Brain pericyte (primary cell): ENCODE measurements at places on chromosomes 12 and 14.

GRCh38 chr12:10048526-10048925, 18.0 kb downstream of the CLEC9A start:
- DNase-seq, result no peak

- DNase-seq, result no peak
Observed at GRCh38 chr14:71168564-71169427, 261.5 kb downstream of the PCNX1 start.

DNA sequence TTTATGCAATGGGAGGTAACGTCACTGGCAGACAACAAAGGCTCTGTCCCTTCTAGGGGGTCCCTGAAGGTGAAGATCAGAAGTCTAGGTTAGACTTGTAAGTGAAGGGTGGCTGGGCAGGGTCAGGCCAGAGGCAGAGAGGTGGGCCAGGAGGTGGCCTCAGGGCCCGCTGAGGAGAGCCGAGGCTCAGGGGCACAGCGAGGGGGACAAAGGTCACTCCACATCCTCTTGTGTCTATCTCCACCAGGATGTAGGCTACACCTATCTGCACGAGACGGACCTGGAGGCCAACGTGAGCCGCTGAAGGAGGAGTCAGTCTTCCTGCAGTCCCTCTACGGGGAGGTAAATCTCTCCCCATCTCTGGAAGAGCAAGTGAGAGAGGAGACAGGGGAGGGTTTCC, 20.3 kb downstream of the KRT85 start:
- no peak for DNase-seq

DNA sequence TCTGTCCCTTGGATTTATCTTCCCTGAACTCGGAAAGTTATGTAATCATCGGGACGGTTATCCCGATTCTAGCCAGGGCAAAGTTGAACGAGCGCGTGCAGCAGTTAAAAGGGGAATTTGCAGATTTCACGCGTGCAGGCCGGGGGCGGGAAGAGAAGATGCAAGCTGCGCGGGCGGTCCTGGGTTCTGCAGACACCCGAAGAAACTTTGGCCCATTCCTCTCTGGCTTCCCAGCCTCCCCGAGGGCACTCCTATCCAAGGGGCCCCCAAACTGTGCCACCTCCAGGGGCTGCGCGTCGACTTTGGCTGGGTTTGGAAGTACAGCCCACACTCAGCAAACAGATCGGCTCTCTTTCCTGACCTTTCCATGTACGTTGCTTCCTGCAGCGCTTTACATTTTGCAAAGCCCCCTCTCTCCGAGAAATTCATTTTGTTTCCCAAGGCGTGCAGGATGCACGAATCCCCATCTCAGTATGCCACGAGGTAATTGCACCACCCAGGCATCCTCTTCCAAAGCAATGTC, 941 bp upstream of the PPP1CC start:
- no peak for DNase-seq

GRCh38 chr14:78721756-78722480, 551.7 kb downstream of the NRXN3 start:
- no peak for DNase-seq
